ENCODE measurements at places on chromosomes 3 and 15.

GRCh38 chr3:192373032-192373431, 354.3 kb downstream of the FGF12 start:
- DNase-seq = no peak

DNA sequence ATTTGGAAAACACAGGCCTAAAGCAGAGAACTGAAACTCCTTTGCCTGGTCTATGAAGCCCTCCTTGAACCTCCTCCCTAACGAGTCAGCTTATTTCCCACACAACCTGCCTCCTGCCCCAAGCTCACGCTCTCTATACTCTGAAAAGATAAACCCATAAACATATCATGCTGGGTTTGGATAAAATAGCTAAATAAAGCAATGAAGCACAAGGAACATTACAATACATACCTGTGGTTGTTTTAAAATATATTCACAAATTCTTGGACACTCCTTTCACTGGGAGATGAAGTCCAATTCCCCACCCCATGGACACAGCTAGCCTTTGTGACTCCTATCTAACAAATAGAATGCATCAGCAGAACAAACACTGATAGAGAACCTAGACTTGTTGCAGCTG, 98.2 kb downstream of the PLCH1 start:
- DNase-seq = no peak

DNA sequence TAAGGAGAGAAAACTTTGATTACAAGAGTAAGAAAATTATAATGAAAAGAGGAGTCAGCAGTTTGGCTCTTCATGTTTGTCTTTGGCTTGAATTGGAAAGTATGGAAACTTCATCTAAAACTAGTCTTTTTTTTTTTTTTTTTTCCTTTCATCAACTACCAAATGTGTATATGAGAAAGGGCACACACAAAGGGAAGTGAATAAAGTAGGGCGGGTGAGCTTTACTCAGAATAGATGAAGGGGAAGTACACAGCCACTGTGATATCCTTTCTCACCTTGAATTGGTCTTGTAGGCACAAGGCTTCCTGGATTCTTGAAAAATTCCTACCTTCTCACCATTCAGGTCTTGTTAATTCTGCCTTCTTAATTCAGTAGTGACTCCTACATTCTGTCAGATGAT, 652.3 kb upstream of the KCNMB2 start:
- DNase-seq = no peak

DNA sequence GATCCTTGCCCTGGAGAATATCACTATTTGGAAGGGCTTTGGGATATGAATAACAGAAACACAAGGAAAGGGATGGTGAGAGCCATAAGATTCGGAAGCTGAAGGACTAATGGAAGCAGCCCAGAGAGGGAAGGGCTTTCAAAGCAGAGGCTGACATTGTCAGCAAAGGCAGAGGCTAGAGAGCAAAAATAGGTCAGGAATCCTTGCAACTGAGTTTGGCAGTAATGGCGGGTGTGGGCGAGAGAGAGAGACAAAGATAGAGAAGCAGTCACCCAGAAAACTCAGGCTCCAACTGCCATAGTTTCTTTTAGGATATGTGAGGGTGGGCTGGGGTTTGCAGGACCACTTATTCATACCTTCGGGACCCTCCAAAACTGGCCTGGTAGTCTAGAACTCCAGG, 248.6 kb downstream of the OPA1 start:
- no peak for DNase-seq

- DNase-seq = no peak
These were observed 28.0 kb downstream of the MESP1 start for GRCh38 chr15:89723031-89723430.
